RKO (cell line): ENCODE measurements at places on chromosomes 12 and 14.

DNA sequence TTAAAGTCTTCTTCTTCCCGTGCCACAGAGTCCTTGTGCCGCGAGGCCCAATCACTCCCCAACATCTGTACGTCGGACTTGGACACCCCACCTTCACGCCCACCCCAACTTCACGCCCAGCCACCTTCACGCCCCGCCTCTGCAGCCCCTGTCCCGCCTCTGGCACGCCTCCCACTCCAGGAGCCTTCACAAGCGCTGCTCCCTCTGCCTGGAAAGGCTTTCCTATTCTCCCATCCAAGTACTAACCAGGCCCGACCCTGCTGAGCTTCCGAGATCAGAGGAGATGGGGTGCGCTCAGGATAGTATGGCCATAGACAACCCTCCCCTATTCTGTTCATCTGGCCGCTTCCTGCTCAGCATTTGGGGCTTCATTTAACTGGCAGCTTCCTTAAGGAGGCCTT is 17.3 kb upstream of the EIF5 start:
- DNase-seq, result no peak

- no peak for DNase-seq
These were observed 12.2 kb downstream of the SYCP3 start for GRCh38 chr12:101727098-101727497.

GRCh38 chr14:77485901-77486678 is 12.5 kb downstream of the ISM2 start:
- DNase-seq, result peak; percentile 84

- DNase-seq, result no peak
These were observed 171.6 kb downstream of the DPF3 start for GRCh38 chr14:72722201-72722785.

- no peak for DNase-seq
These were observed 1338.8 kb upstream of the SEL1L start for GRCh38 chr14:82872494-82872893.

- DNase-seq, result no peak
These were observed 71.2 kb downstream of the SLC2A13 start for GRCh38 chr12:40034712-40035111.

- DNase-seq, result peak; percentile 99
These were observed at the start of gene SINHCAF for GRCh38 chr12:31325877-31326631. Gene SINHCAF (minus strand): TSS chr12:31326150. CDS start chr12:31298204, 27,946 bp downstream.

DNA sequence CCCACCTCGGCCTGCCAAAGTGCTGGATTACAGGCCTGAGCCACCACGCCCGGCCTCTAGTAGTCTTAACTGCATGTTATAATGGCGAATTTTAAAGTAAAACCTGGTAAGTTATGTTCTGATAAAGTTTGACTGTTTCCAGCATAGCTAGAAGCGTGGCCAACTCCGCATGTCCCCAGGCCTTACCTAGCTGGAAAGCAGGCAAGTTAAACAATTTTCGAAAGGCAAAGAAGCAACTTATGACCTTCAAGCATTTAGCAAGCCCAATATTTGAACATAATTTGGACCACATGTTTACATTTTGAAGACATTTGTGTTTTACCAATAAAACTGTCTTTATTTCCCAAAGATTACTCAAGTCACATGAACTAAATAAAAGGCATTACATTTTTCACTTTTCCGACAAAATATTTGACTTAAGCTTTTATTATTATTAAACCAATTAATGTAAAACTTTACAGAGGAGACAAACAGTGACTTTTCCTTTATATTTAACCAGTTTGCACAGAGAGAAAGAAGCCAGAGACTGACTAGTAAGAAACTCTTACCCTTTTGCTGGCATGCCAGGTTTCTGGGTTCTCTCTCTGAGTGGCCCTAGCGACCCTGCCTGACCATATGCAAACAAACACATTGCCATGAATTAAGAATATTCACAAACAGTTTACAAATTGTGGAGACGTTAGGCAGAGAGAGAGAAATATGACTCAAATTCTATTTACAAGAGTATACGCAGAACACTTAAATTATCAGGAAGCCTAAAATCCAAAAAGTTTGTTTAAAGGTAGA is 106.3 kb downstream of the RIN3 start:
- no peak for DNase-seq

DNA sequence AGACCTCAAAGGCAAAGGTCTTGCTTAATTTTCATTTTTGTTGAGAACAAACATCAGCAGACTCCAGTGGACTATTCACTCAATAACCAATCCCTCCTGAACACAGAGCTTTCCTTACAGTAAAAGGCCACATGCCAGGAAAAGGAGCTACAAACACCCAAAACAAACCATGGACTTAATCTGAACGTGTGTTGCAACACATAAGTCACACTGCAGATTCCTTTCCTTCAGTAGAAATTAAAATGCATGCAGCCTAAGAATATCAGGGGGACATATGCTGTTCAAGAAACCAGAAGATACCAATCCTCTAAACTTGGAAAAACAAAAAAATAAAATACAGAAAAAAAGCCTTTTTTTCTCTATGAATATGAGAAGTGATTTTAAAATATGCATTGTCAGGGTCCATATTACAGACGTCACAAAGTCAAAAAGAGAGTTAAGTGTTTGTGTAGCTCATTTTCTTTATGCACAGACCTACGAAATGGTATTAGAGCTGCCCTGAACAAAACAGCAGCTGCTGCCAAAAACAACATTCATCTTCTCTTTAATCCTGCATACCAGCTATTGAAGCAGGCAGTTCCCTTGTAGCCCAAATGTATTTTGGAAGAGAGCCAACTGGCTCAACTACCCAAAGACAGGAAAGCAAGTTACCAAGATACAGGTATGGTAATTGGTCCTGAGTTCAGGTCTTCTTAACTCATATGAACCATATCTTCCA is 26.2 kb downstream of the KITLG start:
- DNase-seq, result no peak

- DNase-seq, result peak; percentile 81
These were observed 35.9 kb upstream of the EGLN3 start for GRCh38 chr14:33986804-33987203.

DNA sequence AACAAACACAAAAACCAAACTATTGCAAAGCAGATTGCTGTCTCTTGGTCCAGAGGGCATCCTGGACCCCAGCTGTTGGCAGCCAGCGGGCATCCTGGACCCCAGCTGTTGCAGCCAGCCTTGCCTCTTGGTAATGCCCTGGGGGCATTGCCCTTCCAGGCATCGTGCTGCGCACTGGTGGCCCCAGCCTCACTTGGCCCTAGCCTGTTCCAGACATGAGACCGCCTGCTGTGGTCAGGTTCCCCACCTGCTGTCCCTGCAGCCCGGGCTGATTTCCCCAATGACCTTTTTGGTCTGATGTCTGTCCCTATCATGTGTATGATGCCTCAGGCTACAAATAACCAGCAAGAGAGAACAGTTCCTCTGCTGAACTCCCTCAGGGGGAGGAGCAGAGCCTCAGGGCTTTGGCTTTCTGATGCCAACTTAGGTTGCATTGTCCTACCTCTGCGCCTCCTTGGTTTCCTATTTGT is 20.8 kb downstream of the MLXIP start:
- DNase-seq, result no peak

DNA sequence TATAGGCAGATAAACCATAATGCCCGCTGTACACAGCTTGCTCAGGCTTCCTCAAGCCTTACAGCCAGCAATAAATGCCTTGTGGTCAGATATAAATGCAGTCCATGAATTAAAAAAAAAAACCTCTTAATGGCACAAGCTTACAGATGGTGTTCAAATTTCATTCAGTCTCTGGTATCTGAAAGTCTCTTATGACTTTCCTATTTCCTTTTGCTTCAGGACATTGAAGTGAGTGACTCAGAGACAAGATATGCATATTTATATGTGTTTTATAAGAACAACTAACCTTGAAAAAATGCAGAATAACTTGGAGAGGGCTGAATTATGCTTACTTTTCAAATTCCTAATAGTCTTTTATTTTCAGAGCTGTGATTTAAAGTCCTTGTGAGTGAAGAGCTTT is 426.9 kb upstream of the MIS18BP1 start:
- DNase-seq, result peak; percentile 74

- DNase-seq, result no peak
These were observed 38.9 kb downstream of the ETV6 start for GRCh38 chr12:11688379-11688778.

DNA sequence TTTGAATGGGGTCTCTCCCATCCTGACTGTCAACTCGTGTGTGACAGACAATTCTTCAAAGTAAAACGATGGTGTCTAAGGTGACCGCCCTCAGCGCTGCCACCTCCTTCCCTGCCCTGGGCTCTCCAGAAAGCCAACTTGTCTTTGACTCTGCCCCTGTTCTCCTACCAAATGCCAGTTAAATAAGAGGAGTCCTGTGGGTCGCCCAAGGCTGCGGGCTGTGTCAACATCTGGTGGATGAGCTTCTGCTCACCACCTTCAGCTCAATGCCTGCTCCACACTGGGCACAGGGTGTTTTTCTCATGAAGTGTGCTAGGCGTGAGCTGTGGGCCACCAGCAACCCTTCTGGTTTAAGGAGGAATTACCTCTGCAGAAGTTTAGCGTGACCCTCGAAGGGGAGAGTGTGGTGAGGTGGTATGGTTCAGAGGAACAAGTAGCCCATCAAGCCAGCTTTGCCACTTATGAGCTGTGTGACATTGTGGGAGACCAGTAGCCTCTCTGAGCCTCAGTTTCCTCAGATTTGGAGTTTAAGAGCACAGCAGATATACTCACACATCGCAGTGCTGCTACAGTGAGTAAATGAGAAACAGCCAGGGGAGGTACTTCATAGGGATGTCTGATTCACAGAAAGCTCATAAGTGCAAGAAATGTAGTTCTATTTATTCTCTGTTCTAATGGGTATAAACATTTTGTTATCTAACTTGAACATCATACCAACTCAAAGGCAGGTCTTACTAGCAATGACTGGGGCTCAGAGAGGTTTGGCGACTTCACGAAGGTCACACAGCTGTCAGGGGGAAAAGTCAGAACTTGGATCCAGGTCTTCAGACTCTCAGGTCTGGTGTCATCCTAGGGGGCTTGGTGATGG is 12.1 kb downstream of the SERPINA1 start:
- DNase-seq, result no peak

- peak; percentile 26 for DNase-seq
These were observed 4.0 kb upstream of the INF2 start for GRCh38 chr14:104685216-104685997.

GRCh38 chr14:49960453-49960852 is 67.6 kb downstream of the ARF6 start:
- DNase-seq, result no peak

GRCh38 chr12:69896653-69897381 is 71.8 kb downstream of the MYRFL start:
- DNase-seq, result no peak

DNA sequence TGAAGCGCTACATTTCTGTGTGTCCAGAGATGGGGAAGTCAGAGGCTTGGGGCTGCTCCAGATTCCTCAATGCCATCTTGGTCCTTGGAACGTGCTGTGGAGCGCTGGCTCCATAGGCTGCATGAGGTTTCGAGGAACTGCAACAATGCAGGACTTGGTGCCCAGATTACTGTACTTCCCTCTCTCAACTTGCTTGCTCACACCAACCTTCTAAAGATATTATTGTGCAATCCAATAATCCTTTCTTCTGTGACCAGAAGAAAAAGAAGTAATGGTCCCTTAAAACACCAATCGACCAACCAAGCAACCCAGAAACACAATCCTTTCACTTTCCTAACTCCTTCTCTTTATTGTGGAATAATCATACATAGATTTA is 3.7 kb downstream of the PRICKLE1 start:
- DNase-seq, result no peak

GRCh38 chr12:22525426-22525825 is 18.9 kb downstream of the C2CD5 start:
- DNase-seq, result peak; percentile 30

DNA sequence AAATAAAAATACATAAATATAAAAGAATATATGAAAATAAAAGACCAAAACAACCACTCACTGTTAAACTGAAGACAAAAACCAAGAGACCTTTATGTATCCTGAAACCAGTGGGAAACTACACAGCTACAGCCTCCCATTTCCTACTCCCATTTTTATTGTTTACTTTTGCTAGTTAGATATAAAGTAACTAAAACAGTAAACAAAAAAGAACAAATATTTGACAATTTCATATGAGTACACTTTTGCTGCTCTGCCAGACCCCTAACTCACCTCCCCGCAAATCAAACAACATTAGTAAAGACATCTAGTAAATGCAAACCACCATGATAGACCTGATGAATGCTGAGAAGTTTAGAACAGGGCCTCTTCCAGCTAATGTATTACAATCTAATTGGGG is 97.1 kb downstream of the BCL2L14 start:
- no peak for DNase-seq

GRCh38 chr12:19404242-19404880 is 34.9 kb upstream of the AEBP2 start:
- DNase-seq, result no peak

DNA sequence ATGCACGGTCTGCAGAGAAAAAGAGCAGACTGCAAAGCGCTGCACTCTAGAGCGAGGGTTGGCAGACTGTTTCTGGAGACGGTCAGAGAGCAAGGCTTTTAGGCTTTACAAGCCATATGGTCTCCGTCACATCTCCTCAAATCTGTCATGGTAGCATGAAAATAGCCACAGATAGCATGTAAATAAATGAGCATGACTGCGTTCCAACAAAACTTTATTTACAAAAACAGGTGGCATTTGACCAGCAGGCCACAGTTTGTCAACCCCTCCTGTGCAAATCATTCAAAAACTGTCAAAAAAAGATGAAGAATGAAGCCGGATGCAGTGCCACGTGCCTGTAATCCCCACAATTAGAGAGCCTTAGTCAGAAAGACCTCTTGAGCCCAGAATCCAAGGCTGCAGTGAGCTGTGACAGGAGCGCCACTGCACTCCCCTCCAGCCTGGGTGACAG is 18.9 kb downstream of the SYNE3 start:
- DNase-seq, result no peak
